ENCODE measurements at places on chromosomes 12 and 14.

DNA sequence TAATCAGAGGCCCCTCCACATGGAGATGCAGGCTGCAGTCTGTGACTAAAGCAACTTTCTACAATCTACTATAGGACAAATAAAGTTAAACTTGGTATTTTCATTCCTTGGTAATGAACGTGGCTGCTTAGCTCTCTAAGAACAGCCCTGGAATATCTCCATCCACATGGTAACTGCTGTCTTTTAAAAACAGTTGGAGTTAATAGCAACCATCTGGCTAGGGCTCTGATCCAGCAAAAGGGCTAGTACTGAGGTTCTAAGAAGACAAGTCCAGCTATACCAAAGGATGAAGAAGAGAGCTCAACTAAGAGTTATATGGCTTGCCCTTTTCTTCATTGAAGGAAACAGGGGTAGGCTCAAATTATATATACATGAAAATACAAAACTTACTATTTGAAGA, 920.1 kb downstream of the FLRT2 start:
- no peak for DNase-seq

DNA sequence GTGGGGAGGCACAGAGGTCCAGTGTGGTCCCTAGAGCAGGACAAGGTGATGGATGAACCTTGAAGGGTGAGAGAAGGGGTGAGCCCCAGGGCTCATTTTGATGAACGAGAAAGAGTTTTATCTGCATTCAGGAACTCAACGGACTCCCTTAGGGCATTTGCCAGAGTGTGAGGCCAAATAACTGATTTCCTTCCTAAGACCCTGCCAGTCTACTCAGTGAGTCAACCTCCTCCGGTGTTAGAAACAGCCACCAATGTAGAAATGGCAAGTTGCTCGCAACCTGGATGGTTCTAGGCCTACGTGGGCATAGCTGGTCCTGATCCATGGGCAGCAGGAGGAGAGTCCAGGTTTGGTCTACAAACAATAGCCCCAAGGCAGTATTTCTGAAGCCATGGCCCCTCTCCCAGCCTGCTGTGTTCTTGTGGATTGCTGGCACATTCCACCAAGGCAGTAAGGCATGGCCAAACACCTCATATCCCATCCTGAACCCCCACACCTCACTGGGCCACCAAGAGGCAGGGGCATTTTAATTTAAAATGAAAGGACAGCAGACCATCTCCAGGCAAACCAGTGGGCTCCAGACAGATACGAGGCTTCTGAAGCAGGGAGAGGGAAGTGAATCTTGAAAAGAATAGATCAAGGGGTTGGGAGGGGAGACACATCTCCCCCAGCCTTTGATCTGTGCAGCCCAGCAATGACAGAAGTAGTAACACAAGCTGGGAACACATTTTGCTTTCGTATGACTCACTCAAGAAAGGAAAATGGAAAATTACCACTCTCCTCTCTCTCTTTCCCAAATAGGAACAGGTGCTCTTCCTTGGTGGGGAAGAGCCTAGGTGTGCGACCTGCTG, 25.4 kb upstream of the TESC start:
- DNase-seq = no peak

GRCh38 chr14:76045773-76046172, 60.2 kb downstream of the IFT43 start:
- no peak for DNase-seq

DNA sequence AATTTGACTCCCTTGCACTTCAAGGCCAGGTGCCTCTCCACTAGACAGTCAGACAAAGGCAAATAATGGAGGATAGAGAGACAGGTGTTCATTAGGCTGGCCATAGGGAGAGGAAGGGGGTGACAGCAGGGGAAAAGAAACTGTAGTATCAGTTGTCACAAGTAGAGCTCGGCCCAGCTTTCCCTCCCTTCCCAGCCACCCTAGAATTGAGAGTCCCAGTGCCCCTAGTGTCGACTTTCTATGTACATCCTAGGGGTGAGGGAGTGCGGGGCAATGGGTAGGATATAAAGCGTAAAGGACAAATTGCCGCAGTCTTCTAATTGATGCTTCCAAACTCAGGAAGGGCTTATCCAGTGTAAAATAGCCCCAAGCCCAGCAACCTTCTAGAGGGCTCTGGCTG, 39.0 kb downstream of the BAZ2A start:
- DNase-seq = no peak

DNA sequence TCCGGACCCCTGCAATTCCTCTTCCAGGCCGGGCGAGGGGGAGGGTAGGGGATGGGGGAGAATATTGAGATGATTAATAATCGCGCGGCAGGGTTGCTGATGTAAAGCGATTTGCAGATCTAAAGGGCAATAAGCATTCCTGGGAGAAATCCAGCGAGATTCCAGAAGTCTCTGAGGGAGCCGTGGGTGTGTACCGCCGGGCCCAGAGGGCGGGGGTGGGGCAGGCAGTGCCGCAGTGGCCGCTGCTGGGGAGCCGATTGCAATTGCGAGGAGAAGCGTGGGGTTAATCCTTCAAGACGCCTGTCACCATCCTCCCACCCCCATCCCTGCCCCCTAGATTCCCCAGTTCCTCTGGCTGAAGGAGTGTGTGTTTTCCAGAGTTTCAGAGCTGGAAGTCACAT, 16.4 kb downstream of the FOS start:
- DNase-seq = peak; percentile 51

DNA sequence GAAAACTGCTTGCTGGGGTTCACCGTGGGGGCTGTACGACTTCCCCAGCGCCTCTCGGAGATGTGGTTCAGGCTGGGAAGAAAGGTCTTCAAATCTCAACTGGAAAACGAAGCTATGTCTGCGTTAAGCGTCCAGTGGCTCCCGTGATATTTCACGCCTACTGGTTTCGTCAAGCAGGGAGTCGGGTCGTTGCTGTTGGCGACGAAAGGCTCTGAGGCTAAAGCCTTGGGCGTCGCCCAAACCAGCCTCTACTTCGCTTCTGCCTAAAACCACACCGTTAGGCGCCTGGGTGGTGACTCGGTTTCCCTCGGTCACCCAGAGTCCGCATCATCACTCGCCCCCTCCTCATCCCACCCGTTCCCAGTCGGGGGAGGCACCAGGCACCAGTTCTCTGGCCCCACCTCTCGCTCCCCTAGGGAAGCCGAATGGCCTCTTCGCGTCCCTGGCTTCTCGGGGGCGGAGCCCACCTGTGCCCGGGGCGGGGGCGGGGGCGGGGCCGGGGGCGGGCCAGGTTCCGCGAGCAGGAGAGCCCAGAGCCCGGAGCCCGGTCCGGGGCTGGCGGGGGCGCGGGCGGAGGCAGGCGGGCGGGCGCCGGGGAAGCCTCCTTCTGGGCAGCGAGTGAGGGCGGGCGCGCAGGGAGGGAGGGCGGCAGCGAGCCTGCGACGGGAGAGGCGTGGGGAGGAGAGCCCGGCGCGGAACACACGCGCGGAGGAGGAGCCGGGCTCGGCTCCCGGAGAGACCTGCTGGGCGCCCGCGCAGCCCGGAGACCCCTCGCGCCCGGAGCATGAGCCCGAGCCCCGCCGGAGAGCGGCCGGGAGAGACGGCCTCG, at the start of gene B4GALNT3:
B4GALNT3 (plus strand) TSS at position 510 of the 829 bp plus-strand sequence. CDS start 438 bp downstream, outside the sequence.
- peak; percentile 88 for DNase-seq

GRCh38 chr14:67971627-67972625, 152.3 kb downstream of the RAD51B start:
- DNase-seq = peak; percentile 1

DNA sequence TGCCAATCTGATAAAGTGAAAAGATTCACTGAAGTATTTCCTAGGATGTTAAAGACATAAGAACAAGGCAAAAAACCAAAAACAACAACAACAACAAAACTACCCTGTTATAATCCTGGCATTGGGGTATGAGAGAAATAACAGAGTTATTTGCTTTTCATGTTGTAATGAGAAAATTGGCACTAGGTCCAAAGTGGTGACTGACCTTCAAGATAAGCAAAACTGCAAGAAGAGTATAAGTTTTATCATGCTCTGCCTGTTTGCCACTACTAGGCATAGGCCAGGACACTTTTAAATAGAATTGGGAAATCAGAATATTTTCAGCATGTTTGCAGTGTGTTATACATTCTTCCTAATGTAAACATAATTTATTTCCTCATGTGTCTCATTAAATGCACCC, 140.1 kb upstream of the CPM start:
- DNase-seq = no peak

- DNase-seq = no peak
Measured at GRCh38 chr14:79415726-79416125, 795.6 kb downstream of the DIO2 start.

- no peak for DNase-seq
Measured at GRCh38 chr12:113899042-113899560, 67.0 kb downstream of the RBM19 start.

DNA sequence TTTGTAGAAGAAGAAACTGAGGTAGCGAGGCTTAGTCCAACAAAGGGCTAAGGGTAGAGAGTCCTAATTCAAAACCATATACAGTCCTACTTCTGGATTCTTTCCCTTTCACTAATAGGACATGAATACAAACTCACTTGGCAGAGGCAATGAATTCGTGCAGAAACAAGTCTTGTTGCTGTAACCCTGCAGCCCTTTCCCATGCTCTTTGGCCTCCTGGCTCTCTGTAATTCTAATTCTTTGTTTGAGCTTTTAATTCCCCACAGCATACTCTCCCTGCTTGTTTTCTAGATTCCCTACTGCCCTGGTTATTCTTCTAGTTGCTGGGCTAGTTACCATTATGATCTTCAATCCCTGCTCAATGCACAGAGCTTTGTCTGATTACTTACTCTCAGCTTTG, 381.4 kb downstream of the ETNK1 start:
- no peak for DNase-seq

DNA sequence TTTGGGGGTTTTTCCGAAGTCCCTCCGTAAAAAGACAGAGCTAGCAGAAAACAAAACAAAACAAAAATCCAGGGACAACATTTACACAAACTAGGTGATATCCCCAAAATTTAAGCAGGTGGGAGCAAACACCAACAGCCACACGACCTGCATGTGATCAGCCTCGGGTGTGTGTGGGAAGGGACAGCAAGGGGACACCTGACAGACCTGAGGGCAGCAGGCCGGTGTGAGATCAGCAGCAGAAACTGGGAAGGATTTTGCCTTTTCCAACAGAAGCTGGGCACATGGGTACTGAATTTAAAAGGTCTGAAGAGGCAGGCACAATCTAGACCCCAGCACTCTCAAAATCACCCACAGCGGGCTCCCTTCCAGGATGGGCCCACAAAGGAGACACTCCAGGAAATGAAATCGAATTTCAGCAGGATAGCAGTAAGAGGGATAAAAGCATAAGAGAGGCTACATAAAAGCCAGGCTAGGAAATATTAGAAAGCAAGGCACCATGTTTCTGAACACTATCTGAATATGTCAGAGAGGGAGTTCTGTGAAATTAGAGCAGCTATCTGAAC, 36.5 kb upstream of the SELPLG start:
- DNase-seq = no peak

DNA sequence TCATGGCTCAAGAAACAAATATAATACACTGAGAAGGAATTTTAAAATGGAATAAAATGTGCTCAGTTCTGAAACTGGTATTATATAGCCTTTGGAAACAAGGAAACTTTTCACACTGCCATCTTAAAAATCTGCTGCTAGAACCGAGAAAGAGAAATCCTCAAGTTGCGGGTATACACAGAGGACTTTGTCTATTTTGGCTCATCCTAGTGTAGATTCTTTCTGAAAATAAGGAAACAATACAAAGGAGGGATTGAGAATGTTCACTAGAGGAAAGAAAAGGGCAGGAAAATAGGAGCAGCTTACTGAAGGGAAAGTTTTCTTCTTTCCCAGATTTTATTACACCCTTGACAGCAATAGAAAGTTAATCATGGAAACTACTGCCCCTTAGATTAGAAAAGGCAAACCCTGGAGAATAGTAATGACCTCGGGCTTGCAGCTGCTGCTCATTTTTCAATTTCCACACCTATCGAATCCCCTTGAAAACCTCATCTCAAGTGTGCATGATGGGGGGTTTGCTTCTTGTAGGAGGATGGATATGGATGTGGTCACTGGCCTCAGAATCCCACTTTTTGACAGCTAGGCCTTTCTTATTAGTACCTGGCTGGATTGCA, 104.6 kb downstream of the DAAM1 start:
- no peak for DNase-seq

DNA sequence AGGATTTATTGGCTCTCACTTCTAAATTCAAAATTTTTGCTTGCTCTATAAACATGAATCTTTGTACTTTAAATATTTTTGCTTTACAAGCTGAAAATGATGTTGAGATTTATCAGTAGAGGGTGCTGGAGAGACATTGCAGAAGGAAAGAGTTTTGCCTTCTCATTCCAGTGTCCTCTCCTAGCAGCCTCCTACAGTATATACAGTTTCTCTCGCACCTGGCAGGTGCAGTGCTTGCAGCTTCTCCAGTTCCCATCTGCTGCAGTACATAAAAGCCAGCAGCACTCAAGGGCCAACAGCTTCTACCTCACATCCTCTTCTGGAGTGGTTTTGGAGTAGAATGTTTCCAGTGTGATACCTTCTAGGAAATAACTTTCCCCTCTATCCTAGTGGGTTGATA, 601.8 kb upstream of the ATXN7L3B start:
- DNase-seq = no peak

DNA sequence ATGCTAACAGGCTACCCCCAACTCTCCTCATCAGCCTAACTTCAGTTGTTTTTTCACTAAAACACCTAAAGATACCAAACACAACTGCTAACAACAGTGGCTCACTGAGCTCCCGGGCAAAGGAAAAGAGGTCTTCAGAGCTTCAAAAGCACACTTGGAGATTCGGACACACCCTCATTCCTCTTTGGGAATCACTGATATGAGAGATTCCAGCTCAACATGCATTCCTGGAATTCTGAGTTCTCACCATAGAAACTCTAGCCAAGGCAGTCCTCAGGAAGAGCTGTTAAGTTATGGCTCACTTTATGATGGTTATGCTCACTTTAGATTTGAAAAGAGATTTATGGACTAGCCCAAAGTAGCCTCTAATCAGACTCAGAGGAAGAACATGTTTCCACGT, 40.1 kb downstream of the STXBP6 start:
- DNase-seq = no peak

GRCh38 chr14:39433452-39433813, 1.2 kb upstream of the FBXO33 start:
- DNase-seq = no peak

GRCh38 chr12:91194500-91194899, 11.9 kb upstream of the DCN start:
- DNase-seq = no peak

GRCh38 chr14:90521084-90521929, 124.5 kb downstream of the CALM1 start:
- no peak for DNase-seq

DNA sequence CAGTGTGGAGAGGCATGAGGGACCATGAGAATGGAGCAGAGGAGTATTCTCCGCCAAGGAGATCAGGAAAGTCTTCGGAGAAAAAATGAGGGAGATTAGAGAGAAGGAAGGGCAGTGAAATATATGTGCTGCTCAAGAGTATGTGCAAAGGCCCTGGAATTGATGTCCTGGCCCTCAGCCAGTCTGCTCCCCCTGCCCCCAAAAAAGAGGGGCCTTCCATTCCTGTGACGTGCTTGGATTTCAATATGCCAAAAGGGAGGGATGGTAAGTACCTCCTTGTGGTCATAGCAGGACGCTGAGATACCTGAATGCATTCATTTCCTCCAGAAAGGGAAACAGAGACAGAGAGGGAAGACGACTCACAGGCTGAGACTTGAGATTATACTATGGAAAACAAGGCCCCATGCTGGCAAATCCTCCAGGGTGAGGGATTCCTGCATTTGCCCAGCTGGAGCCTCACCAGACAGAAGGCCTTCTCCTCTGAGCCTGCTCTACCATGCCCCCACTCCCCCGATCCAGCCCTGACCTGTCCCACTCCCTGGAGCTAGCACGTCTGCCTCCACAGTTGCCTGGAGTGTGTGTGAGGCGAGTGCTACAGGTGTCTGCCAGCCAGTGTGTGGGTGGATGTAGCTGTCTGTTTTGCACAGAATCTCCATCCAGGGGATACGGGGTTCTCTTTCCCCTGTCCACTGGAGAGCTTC, 3.9 kb upstream of the RARG start:
- DNase-seq = no peak

GRCh38 chr14:61192989-61193388, 88.1 kb downstream of the TMEM30B start:
- no peak for DNase-seq

Measured in SK-N-SH (cell line).